ENCODE measurements at places on chromosomes 2 and 18.
A peak's percentile ranks its signal among the peaks of the same experiment; 100 is the strongest.

- DNase-seq = no peak
Measured at GRCh38 chr2:64352292-64352691, 101.7 kb upstream of the LGALSL start.

DNA sequence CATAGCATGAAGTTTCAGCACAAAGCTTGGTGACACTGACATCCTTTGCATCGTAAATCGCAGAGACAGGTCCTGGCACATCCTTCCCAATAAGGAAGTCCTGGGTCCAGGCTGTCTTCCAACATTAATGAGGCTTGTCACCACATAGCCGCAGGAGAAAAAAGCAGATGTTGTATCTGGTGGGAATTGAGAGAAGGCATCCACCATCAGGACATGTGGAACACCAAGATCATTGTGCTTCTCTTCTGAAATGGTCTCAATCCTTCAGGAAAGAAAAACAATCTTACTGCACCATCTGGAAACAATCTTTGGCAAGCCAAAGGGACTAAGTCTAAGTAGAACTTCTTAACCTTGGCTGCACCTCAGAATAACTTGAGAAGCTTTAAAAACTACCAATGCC lies 119.0 kb upstream of the ARHGAP28 start:
- DNase-seq = peak; percentile 61

GRCh38 chr18:68779169-68779568 lies 18.7 kb upstream of the CCDC102B start:
- DNase-seq = no peak

- no peak for DNase-seq
Measured at GRCh38 chr2:88067189-88067588, 436 bp upstream of the SMYD1 start.

DNA sequence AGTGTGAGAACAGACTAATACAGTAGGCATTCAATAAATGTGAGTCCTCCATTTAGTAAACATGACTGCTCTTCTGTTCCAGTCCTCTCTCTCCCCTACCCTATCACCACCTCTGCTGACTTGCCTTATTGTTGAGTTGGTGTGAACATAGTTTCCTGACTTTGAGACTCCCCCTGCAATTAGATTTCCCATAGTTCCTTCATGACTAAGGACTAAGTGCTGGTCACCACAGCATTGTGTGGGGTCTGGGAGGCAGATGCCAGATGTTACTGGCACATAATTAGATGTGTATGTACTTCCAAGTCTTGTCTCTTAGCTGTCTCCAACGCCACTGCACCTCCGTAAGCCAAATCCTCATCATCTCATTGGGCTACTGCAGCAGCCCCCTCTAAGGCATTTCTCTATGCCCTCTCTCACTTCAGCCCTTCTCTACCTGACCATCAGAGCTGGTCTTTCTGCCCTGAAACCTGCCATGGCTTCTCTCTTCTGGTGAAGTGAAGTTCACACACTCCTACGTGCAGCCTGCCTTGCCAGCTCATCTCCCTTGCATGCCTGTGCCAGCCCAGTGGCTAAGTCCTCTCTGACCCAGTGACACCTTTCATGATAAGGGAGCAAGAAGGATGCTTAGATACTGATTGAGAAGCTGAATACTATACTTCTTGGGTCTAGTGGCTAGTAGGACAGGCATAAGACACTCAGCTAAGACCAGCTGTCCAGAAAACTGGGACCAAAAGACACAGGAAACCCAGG lies 81.6 kb upstream of the ALPP start:
- no peak for DNase-seq

GRCh38 chr2:119315241-119315925 lies 51.3 kb downstream of the C2orf76 start:
- peak; percentile 69 for DNase-seq

DNA sequence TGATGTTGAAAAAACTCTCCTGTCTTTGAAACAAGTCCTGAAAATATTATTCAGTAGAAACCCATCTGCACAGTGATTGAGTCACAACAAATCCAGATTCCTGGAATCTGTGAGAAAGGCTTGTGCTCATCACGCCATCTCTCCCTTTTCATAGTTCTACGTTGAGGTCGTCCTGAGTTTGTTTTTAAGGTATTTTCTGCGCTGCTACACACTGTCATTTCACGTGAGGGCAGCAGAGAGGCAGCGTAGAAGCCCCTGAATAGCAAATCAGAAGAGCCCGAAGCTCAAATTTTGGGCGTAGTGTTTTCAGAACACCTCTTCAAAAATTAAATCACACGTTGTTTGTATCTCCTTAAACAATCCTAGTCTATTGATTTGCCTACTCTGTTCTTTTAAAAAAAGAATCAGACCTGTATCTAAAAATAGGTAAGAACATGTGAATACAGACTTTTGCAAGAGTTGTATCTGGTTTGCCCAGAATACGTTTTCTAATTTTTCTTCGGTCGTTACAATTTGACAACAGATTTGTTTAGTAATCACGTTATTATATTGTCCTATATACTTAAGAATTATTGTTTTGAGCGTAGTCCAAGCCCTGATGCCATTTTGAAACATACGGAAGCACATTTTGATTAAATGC lies 61.6 kb upstream of the SLC38A11 start:
- no peak for DNase-seq

DNA sequence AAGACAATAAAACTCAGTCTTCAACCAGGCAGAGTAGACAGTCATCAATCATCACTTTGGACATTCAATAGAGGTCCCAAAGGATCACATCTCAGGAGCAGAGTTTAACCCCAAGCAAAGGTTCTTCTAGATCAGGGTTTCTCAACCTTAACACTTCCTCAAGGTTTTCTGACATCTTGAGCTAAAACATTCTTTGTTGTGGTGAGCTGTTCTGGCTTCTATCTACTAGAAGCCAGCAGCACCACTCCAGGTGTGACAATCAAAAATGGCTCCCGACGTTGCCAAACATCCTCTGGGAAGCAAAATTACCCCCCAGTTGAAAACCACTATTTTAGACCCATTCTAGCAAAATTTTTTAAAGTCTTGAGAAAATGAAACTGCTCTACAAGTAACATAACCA lies 22.0 kb downstream of the RTTN start:
- no peak for DNase-seq

DNA sequence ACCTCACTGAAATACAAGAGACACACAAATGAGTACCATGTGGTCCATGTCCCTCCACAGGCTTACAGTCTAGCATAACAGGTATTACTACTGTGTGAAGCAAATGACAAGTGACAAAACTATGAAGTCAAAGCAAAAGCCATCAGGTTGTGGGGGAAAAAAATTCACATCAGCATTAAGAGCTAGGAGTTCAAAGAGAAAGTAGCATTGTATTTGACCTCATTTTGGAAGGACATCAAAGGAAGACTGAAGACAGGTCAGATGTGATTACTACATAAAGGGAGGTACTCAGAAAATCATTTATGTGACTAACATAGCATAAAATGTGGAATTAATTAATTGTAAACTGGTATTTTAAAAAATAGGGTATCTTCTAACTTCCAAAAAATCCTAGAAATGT lies 224.2 kb downstream of the CDH2 start:
- no peak for DNase-seq

- DNase-seq = no peak
Measured at GRCh38 chr18:3121259-3121658, 98.5 kb downstream of the MYOM1 start.

DNA sequence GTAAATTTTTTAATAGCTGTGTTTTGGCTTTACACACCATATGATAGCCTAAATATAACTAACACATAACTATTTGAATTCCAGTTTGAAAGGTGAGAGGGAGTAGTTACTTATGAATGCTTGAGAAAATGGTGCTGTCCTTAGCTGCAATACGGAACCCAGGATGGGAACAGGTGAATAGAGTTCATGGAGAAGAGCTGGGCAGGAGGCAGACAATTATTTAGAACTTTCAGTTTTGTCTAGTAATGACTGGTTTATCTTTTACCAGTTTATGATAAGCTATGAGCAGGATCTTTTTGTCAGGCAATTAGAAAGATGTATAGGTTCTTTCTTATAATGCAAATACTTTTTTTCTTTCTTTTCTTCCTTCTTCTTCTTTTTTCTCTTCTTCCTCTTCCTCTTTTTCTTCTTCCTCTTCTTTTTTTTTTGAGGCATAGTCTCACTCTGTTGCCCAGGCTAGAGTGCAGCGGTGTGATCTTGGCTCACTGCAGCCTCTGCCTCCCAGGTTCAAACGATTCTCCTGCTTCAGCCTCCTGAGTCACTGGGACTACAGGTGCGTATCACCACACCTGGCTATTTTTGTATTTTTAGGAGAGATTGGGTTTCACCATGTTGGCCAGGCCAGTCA lies 25.9 kb downstream of the UBR3 start:
- no peak for DNase-seq

DNA sequence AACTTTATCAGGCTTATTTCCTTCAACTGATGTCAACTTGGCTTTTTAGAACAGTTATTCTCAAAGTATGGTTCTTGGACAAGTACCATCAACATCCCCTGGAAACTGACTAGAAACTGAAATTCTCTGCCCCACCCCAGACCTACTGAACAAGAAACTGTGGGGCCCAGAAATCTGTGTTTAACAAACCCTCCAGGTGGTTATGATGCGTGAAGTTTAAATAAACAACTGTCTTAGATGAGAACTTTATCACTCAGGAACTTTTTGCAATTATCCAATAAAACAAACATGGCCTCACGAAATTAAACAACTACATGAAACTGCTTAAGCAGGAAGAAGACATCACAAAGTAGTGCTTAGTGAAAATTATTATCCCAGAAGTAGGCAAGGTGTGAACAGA lies 4.4 kb downstream of the HIBCH start:
- no peak for DNase-seq
